ENCODE measurements at places on chromosomes 11 and 22.

DNA sequence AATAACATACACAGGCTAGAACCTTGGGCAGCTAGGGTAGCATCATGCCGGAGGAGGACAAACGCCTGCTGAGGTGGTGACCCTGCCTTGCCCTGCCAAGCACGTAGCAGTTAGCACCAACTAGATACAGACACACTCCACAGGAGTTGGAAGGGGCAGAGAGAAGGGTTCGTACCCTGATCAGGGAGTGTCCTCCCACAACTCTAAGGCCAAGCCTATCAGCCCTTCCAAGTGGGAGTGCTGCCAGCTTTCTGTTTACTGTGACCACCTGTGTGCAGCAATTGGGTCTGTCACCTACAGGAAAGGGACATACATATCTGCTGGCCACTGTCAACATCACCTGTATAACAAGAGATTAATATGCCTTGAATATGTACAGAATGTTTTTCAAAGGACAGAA is 1.9 kb upstream of the THAP7 start:
- no peak for DNase-seq

- DNase-seq, result no peak
Observed at GRCh38 chr11:120819003-120819402, 204.9 kb upstream of the TBCEL start.

- DNase-seq, result no peak
Observed at GRCh38 chr22:48320683-48321451, 1506.8 kb downstream of the BRD1 start.

DNA sequence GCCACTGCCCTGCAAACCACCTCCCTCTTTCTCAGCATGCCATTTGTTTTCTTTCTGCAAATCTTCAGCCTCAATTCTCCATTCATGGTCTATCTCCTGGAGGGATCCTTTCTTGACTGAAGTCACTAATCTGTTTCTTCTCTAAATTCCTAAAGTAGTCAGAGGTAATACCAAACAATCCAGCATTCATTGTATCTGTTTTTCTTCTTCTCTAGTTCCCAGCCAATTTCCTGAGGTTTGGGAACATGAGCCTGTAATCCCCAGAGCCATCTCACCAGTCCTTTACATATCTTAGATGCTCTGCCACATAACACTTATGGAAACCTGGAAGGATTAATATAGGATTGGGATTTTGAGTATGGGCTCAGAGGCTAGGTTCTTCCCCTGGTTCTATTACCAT is 86.5 kb downstream of the MICAL2 start:
- no peak for DNase-seq

DNA sequence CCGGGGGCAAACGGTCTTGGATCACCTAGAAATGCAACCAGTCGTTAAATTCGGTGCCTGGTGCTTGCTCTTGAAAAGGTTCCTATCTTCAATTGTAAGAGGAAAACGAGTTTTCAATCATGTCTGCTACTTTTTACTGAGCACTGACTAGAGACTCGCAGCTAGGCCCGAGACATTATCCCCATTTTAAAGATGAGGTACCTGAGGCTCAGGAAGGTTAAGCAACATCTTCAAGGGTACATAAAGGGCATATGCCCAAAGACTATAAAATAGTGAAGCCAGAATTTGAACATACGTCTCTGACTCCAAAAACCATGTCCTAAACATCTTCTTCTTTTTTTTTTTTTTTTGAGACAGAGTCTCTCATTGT is 638 bp upstream of the PISD start:
- no peak for DNase-seq

DNA sequence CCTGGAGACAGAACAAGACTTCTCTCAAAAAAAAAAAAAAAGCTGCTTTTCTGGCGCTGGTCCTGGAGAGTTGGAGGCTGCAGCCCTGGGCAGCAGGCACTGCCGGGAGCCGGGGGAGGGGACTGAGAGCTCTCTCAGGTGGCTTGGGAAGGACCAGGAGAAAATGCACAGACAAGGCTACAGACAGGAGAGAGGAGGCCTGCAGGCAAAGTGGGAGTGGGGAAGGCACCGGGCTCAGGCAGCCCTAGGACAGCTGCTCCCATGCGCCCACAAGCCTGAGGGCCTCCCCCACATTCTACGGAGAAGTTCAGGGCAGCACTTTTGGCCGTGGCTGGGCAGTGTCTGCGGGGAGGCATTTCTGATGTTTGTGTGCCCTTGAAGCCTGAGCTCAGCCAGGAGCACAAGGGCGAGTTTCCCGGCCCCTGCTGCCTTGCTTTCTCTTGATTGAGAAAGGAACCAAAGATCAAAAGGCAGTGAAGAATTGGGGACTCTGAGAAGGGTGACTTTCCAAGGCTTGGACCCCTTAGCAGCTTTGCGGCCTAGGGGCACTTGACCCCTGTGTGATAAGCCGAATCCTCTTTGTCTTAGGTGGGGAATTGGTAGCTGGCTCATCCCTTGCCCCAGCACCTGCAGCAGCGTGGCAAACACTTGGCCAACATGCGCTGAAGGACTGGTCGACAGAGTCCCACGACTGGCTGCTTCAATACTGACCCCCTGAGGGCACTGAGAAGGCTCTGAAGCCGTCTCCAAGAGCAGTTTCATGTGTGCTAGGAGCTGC is 35.3 kb downstream of the PPM1F start:
- DNase-seq, result no peak

- no peak for DNase-seq
Observed at GRCh38 chr11:96254087-96254486, 88.9 kb downstream of the MAML2 start.

- no peak for DNase-seq
Observed at GRCh38 chr11:85939099-85940015, 84.2 kb downstream of the CCDC83 start.

DNA sequence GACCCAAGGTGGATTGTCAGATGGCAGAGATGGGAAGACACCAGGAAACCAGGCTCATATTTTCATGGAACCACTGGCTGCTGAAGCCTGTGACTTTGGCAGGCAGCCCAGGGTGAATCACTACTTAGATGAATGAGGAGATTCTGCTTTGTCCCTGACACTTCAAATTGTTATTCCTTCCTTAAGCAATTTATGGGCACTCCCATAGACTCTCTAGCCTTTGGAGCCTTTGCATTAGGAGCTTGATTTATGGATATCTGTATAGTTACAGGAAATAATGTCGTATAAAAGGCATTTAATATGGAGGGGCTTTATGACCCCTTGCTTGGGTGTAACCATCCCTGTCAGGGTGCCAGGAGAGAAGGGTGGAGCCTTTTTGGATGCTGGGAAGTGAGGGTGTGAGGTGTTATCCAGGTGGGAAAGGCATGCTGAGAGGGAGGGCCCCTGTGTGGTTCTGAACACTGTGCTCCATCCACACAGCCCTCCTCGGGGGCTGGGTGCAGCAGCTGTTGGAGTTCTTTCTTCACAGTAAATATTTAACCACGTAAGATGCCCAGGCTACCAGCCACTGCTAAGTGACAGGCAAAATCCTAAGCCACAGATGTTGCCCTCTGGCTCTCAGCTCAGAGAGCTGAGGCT is 35.3 kb downstream of the IL18 start:
- DNase-seq, result no peak

GRCh38 chr11:130766650-130767565 is 149.4 kb downstream of the SNX19 start:
- DNase-seq, result no peak

- no peak for DNase-seq
Observed at GRCh38 chr11:18452927-18453326, 2.7 kb upstream of the LDHAL6A start.

DNA sequence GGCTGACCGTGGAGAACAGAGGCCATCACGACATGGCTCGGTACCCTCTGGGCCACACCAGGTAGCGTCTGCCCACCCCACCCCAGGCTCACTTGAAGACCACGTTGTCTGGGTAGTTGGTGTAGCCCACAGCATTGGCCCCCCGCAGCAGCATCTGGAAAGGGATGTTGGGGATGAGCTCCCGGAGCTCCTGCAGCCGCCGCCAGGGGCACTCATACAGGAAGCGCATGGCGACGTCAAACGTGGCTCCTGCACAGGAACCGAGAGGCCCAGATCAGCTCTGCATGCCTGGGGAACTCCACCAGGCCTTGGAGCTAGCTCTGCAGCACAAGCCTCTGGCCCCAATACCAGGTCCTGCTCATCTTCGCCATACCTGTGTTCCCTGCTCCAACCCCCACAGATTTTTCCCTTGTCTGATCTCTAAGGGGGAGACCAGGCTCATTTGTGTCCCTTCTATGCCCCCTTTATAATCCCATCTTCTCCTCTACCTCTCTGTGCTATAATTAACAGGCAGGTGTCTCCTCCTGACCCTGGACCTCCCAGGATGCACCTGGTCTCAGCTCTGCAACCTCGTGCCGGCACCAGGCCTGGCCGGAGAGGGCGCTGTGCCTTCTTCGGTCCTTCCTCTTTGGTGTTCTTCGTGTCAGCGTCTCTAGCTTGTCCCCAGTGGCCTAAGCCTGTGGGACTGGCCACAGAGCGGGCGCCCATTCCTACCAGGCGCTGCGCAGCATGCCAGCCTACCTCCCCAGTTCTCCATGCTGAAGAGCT is 5.0 kb upstream of the LRFN4 start:
- no peak for DNase-seq

- DNase-seq, result no peak
Observed at GRCh38 chr22:31098632-31099110, 8.7 kb downstream of the SELENOM start.

- DNase-seq, result no peak
Observed at GRCh38 chr22:17369439-17370025, at the start of gene CECR2. Gene CECR2 (plus strand): TSS chr22:17369460. CDS start chr22:17369784, 324 bp downstream.

GRCh38 chr11:109303342-109303741 is 118.6 kb upstream of the C11orf87 start:
- DNase-seq, result no peak

DNA sequence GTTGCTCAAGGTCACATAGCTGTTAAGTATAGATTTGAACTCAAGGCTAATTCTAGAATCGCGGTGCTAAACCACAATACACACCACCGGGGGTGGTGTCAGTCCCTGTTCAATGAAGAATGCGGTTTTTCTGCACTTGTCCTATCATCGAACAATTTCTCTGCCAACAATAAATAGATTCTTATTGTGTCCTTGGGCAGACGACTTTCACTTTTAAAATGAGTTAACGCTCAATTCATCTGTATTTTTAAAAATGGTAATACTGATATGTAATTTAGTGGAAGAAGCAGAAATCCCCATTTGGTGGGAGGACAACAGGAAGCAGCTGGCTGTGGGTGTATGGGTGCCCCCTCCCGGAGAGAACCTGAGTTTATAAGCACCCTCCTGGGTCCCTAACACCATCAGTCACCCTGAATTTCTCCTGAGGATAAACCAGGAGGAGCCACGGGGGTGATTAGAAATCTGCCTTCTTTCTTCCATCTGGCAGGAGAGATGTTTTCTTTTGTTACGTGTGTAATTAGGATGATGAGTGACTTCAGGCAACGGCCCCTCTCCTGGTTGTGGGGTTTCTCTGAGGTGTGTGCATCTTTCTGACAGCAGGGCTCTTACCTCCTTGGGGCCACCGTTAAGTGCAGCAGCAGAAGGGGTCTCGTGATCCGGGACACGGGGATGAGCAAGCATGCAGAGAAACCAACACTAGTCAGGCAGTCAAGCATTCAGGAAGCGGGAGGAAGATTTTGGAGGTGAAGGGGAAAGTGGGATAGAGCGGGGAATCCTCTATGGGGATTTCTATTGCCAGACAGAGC is 87.7 kb downstream of the GRAMD1B start:
- DNase-seq, result no peak

- DNase-seq, result no peak
Observed at GRCh38 chr11:19253153-19253745, 12.5 kb upstream of the E2F8 start.

- DNase-seq, result no peak
Observed at GRCh38 chr22:44249376-44250147, 63.2 kb downstream of the SHISAL1 start.

GRCh38 chr11:71246559-71246958 is 5.8 kb downstream of the SHANK2 start:
- peak; percentile 12 for DNase-seq

DNA sequence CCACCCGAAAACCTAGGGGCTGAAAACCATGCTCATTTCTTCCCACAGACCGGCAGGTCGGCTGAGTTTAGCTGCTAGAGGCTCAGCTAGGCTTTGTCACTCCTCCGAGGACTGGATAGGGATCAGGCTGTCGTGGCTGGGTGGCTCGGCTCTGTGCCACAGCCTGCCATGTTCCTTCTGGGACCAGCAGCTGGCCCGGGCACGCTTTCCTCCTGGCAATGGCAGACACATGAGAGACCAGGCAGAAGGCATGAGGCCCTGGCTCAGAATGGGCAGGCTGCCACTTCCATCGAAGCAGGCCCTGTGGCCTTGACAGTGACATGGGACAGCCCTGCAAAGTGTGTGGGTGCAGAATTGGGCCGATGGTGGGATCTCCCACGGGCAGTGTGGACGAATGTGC is 20.9 kb downstream of the PARVG start:
- DNase-seq, result no peak

- DNase-seq, result no peak
Observed at GRCh38 chr11:65719871-65720210, 757 bp downstream of the RNASEH2C start.

- DNase-seq, result no peak
Observed at GRCh38 chr22:27794226-27794625, 7.3 kb downstream of the MN1 start.

GRCh38 chr11:131924457-131925201 is 554.2 kb downstream of the NTM start:
- DNase-seq, result no peak

- no peak for DNase-seq
Observed at GRCh38 chr22:41862530-41863266, 29.8 kb downstream of the SREBF2 start.

DNA sequence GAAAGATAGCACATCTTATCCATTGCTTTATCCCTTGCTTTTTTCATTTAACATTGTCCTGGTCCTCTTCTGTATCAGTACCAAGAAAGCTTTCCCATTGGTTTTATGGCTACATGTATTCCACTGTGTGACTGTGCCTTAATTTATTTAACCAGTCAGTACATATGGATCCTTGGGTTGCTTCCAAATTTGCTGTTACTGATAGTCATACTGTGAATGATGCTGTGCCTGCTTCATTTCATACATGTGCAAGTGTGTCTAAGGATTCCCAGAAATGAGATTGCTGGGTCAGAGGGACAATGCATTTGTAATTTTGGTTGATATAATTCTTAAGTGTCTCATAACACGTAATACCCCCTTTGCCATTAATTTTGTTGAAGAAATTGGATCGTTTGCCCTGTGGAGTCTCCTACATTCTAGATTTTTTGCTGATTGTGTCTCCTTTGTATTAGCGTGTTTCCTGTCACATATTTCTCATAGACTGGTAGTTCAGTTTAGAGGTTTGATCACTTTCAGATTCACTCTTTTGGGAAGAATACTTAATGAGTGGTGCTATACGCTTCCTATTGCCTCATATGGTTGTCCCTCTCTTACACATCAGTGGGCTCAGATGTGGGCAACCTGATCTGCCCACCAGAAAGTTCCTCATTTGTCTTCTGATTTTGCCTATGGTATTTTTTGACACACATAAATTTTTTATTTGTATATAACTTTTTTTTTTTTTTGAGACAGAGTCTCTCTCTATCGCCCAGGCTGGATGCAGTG is 35.3 kb downstream of the MYBPC3 start:
- no peak for DNase-seq

DNA sequence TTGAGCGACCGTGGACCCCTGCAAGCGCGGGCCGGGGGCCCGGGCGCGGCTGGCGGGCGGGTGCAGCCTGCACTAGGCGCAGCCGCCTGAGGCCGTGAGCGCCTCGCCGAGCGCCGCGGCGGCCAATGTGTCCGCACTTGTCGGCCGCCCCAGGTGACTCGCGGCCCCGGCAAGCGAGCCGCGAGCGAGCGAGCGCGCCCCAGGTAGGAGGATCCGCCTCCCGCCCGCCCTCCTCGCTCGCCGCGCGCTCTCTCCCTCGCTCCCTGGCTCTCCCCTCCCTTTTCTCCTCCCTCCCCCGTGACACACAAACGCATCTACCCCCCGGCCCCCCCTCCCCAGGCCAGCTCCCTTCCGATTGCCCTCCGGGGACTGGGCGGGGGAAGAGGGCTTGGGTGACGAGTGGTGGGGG is at the start of gene WNT7B:
Gene WNT7B (minus strand): TSS at position 160 of the 409 bp plus-strand sequence. CDS start 408 bp downstream, outside the sequence.
- DNase-seq, result no peak

Measured in NCI-H1417 treated with DMSO at 0.1 percent for 48 hours (cell line).